ENCODE measurements at places on chromosomes 5 and 9. TPM values are rescaled to one million over a fixed set of nuclear protein-coding genes. Genes with fewer than 3 reads are reported as not detected.
A peak's percentile ranks its signal among the peaks of the same experiment; 100 is the strongest.

- DNase-seq: peak; percentile 38
- no peak overlapping the region for H3K4me3 ChIP-seq
- H3K27ac ChIP-seq: no peak overlapping the region
- no peaks in the 10 kb centered on the region for H3K4me1 ChIP-seq
- H3K27me3 ChIP-seq: no peaks in the 10 kb centered on the region
Measured at GRCh38 chr9:3467593-3468219, 58.1 kb downstream of the RFX3 start.

DNA sequence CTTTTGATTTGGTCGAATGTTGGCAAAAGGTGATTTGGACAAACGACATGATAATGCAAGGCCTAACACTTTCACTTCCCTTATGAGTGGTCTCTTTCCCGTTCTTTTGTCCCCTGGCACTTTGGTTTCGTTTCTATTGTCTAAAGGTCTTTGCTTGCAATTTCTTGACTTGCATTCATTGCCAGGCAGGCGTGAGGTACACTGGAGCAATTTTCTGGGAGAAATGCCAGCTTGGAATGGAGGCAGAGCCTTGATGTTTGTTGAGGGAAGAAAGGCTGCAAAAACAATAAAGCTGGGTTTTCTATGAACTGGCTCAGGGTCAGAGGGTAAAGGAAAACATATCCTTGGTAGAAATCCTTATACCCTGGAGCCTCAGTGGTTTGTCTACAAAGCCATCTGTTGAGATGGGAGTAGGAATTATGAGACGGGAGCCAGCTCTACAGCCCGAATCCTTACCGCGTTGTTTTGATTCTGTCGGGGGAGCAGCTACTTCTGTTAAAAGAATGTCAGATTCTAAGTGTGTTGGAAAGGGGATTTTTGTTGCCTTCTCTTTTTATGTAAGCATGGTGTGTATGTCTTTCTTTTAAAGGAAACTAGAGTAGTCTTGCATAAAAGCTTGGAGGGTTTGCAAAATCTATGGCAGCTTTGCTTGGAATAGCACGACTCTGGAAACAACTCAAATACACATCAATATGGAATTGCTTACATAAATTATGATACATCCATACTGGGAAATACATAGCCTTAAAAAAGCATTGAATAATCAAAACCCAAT is 158.9 kb downstream of the RMI1 start:
- H3K27me3 ChIP-seq: no peaks in the 10 kb centered on the region
- no peak overlapping the region for H3K4me3 ChIP-seq
- H3K27ac ChIP-seq: no peak overlapping the region
- no peaks in the 10 kb centered on the region for H3K4me1 ChIP-seq
- no peak for DNase-seq

GRCh38 chr5:158998793-158999325 is 100.9 kb downstream of the EBF1 start:
- H3K27me3 ChIP-seq: peaks cover 65% of the 10 kb centered on the region
- H3K4me1 ChIP-seq: no peaks in the 10 kb centered on the region
- no peak overlapping the region for H3K27ac ChIP-seq
- no peak overlapping the region for H3K4me3 ChIP-seq

DNA sequence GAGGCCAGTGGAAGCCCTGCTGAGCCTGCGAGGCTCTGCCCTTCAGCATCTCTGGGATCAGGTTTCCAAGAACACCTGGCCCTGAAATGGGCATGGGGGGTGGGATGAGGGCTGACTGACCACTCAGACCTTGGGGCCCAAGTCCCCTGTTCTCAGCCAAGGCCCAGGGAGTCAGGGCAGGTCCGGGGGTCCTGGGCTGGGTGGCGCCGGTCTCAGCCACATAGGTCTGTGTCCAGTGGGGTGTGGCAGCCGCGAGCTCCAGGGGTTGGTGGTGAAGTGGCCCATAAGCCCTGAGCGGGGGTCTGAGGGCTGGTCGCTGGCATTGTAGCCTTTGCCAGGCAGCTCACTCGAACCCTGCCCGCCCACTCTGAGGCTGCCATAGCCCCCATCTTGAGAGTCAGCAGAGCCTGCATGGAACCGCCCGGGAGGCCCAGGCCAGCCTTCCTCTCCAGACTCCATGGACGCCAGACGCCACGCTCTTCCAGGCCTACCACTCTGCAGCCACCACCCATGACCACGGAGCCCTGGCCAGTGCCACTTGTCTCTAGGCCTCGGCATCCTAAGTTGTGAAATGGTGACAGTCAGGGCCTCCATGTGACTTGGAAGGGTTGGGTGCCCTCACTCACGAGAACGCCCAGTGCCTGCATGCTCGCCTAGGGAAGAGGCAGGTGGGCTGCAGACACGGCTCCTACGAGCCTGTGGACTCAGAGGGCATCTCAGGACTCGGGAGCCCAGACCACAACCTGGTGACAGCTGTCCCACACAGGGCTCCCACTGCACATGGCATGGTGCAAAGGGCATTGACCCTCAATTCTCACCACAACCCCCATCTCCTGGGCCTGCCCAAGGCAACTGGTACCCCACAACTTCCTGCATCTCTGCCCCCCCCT is 6.7 kb upstream of the DBH start:
- peaks cover 9% of the 10 kb centered on the region for H3K27me3 ChIP-seq
- no peak for DNase-seq
- no peaks in the 10 kb centered on the region for H3K4me1 ChIP-seq
- H3K4me3 ChIP-seq: no peak overlapping the region

DNA sequence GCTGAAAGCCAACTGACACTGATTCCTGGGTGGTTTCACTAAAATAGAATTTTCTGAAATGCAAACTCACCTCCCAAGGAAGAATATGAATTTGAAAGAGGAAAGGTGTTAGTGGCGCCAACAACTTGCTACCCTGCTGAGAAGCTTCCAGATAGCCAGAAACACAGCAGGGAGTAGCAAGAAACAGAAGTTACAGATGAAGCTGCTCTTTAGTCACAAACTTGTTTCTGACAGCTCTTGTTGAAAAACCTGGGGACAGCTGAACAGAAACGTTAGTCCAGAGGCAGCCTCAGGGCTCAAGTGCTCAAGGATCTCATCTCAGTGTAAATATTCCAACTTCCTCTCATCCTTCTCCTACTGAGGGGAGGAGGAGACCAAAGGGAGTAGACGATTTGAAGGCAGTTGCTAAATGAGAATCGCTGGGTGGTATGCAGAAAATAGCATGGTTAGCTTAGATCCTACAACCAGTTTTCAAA is 184.1 kb downstream of the PDE4D start:
- no peaks in the 10 kb centered on the region for H3K36me3 ChIP-seq
- H3K4me1 ChIP-seq: no peaks in the 10 kb centered on the region
- no peak overlapping the region for H3K4me3 ChIP-seq
- no peaks in the 10 kb centered on the region for H3K27me3 ChIP-seq

DNA sequence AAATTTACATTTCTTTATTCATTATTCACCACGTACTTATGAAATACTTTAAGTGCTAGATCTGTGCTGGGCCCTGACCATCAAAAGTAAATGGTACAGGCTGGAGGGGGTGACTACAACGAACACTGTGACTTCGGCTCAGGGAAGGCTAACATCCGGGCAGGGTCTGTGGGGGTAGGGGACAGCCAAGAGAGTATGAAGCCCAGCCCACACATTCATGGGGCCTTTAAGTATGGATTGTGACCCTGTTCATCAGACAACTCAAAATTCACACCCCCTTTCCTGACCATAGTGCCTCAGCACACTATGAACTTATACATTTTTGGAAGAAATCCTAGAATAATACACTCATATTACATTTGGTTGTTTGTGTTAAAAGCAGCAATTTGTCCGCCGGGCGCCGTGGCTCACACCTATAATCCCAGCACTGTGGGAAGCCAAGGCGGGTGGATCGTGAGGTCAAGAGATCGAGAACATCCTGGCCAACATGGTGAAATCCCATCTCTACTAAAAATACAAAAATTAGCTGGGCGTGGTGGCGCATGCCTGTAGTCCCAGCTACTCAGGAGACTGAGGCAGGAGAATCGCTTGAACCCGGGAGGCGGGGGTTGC is 33.3 kb downstream of the MORN5 start:
- H3K36me3 ChIP-seq: no peaks in the 10 kb centered on the region
- DNase-seq: no peak
- H3K27ac ChIP-seq: no peak overlapping the region
- no peaks in the 10 kb centered on the region for H3K4me1 ChIP-seq

DNA sequence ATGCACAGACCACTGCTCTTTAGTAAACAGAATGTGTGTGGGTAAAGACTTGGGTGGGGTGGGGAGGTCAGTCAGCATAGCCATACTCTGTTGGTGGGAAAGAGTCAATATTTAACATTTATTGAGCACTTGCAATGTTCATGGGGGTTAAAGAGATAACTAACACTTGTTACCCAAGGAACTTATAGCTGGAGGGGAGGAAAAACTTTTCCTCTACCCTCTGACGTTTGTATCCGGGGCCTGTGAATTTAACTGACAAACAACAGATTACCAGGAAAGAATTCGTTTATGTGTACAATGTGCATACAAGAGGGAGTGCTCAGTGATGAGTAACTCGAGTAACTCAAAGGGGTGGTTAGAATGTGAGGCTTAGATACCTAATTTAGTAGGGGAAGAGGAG is 6.8 kb upstream of the CLINT1 start:
- H3K36me3 ChIP-seq: no peaks in the 10 kb centered on the region
- H3K27ac ChIP-seq: no peak overlapping the region
- no peaks in the 10 kb centered on the region for H3K4me1 ChIP-seq
- DNase-seq: no peak

DNA sequence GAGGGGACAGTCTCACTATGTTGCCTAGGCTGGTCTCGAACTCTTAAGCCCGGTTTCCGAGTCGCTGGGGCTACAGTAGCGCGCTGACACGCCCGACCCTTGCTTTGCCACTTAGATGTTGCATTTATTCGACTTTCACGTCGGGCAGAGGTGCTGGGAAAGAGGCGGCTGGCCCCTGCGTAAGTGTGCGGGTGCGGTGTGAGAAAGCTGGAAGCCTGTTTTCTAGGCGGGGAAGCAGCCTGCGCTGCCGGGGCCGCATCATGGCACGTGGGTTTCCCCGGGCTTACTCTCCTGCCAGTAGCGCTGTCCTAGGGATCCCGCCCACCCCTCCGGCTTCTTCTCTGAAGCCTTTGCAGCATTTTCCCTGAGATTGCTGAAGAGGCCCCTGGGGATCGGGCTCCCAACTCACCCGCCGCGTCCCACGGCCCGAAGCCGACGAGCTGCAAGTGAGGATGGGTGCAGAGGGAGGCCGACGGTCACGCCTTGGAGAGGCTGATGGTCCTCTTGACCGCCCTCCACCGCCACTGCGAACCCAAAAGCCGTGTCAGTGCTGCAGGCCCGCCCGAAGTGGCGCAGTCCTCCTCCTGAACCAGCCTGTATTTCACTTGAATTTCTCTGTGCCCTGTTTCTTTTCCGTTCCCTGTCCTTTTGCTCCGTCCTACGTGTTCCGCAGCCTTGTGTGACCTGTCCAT is 5.8 kb upstream of the TRIM41 start:
- no peaks in the 10 kb centered on the region for H3K27me3 ChIP-seq
- H3K4me1 ChIP-seq: peaks cover 44% of the 10 kb centered on the region
- no peaks in the 10 kb centered on the region for H3K36me3 ChIP-seq
- H3K27ac ChIP-seq: peak overlapping the region; percentile 19

DNA sequence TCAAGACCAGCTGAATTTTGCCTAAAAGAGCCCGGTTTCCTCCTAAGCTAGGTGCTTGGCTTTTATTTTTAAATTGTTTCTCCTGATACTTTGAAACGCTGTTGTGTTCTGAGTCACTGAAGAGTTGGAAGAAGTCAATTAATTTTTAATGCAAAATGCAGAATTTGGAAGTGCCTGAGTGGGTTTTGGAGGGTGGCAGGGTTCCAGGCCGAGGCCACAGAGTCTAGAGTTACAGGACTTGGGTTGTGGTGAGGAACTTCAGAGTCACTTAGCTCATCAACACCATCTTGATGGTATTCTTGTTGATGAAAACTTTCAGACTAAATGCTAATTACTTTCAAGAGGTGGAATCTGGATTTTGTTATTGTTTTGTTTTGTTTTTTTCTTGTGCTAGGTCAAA is 130.6 kb downstream of the PDZD2 start:
- no peaks in the 10 kb centered on the region for H3K4me1 ChIP-seq
- peaks cover 9% of the 10 kb centered on the region for H3K27me3 ChIP-seq
- DNase-seq: no peak
- H3K27ac ChIP-seq: no peak overlapping the region
- H3K36me3 ChIP-seq: no peaks in the 10 kb centered on the region
- no peak overlapping the region for H3K4me3 ChIP-seq

DNA sequence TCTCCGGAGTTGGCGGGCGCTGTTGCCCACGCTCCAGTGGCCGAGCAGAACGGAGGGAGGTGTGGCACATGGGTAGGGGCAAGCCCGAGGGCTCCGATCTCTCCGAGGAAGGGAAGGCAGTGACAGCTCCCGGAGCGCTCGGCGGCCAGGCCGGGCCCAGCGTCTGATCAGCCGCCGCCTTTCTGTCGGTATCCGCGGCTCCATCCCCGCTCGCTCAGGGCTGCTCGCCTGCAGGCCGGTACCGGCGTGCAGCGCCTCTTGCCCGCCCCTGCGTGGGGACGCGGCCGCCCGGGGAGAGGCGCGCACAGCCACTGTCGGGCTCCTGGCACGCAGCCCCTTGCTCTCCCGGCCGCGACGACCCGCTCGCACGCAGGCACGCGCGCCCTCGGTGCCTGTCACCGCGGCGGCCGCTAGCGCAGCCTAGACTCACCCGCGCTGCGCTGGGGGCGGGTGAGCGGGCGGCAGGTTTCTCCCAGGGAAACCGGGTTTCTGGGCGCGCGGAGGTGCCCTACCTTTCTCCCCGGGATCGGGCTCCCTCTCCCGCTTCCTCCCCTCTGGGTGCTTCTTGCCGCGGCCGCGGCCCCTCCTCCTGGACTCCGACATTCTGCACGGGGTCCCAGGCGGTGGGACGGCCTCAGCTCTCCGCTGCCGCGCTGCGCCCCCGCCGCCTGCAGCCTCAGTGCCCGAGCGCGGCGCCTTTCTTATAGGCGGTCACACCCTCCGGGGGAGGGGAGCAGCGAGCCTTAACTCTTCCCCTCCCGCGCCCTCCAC is 108.4 kb downstream of the PSD2 start:
- DNase-seq: no peak
- no peak overlapping the region for H3K27ac ChIP-seq
- peaks cover 34% of the 10 kb centered on the region for H3K27me3 ChIP-seq
- H3K36me3 ChIP-seq: no peaks in the 10 kb centered on the region
- peak overlapping the region; percentile 25 for H3K4me3 ChIP-seq
- peaks cover 14% of the 10 kb centered on the region for H3K4me1 ChIP-seq

DNA sequence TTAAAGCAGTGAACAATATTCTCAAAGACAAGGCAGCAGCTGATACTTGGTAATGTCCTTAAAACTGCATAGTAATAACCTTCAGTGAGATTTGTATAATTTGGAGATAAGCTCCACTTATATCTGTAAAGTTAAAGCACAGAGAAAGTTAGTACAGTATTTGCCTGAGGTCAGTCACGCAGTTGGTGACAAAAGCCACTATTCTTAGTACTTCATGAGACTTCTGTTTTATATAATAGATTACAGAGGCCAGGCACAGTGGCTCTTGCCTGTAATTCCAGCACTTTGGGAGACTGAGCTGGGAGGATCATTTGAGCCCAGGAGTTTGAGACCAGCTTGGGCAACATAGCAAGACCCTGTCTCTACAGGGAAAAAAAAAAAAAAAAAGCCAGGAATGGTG is 266.4 kb upstream of the DMRT1 start:
- no peak for DNase-seq
- no peak overlapping the region for H3K4me3 ChIP-seq
- H3K27me3 ChIP-seq: no peaks in the 10 kb centered on the region
- H3K27ac ChIP-seq: no peak overlapping the region
- H3K4me1 ChIP-seq: no peaks in the 10 kb centered on the region

ENHO gene
- total RNA-seq: 6.1 TPM

DMGDH gene
- total RNA-seq: 2.3 TPM

FOXD4L4 gene
- 0.52 TPM for total RNA-seq

NR5A1 gene
- 0.64 TPM for total RNA-seq

TOR2A gene
- total RNA-seq: 12.0 TPM

BARHL1 gene
- not detected for total RNA-seq

SLC34A1 gene
- total RNA-seq: not detected

FIBCD1 gene
- total RNA-seq: 26.1 TPM

Data from HCT116 (cell line).